ENCODE measurements at places on chromosomes 3 and 15.

- DNase-seq = no peak
Measured at GRCh38 chr3:53498806-53499641, 4.6 kb downstream of the CACNA1D start.

DNA sequence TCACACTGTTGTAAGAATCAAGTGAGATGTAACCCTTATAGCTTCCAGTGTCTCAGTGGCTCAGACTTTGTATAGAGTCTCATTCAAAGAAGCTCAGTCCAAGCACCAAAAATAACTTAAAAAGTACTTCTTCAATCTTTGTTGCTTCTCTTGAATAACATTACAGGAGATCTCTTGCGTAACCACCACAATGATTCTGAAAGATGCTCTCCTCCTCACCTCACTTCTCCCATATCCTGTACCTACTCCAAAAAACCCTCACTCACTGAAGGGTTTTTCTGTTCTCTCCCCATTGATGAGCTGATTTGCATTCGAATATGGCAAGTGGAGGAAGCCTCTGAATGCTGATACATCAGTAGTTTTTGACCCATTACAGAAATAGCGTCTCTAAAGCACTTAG, 39.4 kb upstream of the MRPS22 start:
- no peak for DNase-seq

DNA sequence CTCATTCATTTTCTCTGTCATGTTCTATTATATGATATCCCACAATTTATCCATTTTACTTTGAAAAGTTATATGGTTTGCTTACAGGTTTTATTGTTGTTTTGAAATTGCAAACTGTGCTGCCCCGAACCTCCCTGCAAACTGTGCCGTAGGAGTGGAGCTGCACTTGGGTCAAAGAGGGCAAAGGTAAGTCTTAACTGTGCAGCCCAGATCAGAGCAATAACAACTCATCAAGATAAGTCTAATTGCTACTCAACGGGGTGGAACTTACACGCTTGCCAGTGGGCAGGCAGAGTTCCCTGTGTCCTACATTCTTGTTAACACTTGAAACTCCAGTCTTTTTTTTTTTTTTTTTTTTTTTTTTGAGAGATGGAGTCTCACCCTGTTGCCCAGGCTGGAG, 33.2 kb downstream of the ZDHHC19 start:
- no peak for DNase-seq

- DNase-seq = no peak
Measured at GRCh38 chr15:89781891-89782618, 5.9 kb downstream of the MESP2 start.

DNA sequence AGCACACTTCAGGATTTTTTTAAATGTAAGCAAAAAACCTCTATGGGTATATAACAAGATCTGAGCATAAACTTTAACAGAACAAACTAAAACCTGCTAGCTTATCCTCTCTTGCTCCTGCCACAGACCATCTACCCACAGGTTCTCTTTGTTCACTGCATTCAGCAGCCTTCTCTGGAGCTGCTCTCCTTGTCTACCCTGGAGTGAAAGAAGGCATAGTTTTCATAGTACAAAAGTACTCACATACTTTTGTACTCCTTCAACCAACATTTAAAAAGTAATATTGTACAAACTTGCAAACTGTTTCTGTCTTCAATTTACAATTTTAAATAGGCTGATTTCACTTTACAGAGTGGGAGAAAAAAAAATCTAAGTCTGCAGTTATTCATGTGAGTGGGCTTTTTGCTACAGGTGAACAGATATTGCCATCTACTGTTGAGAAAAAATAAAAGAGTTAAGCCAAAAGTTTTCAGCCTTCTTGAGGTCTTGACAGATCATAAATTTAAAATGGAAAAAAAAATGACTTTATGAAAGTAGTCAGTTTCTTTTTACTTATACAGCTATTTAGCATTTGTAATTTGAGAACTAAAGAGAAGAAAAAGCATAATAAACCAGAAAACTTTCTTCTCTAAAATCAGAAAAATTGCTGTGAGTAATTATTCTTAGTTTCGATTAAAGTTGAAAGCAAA, 20.4 kb downstream of the TERC start:
- no peak for DNase-seq

DNA sequence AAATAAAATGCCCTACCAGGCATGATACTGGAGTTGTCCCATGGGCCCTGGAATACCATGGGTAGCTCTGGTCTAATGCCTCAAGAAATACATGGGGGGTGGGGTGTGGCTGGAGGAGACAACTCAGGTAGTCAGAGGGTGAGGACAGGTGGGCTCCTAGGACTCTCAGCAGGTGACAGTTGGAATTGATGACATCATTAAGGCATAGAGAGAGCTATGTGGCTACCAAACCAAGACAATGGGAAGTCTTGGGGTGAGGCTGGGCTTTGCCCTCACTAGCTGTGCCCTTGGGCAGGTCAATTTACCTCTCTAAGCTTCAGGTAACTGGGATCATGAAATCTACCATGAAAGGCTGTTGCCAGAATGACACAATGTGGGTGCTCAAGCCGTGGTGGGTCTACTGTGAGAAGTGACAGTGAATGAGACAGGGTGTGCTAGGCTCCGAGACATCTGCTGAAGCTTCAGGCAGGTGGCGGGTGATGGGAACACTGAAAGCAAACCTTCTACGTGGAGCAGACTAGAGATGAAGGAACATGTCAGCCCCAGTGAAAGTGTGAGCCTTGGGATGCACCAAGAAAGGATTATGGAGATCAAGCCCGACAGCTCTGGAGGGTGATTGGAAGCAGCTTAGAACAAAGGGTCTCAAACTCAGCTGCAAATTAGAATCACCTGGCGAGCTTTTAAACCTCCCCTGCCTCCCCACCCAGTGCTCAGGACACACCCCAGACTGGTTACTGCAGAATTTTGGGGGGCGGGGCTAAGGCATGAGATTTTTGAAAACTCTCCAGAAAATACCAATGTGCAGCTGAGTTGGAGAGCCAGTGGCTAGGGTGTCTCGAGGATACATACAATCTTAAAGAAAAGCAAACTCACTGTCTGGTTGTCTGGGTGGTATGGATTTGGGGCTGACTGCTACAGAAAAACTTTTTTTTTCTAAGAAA, 21.5 kb downstream of the SLC6A20 start:
- DNase-seq = no peak

DNA sequence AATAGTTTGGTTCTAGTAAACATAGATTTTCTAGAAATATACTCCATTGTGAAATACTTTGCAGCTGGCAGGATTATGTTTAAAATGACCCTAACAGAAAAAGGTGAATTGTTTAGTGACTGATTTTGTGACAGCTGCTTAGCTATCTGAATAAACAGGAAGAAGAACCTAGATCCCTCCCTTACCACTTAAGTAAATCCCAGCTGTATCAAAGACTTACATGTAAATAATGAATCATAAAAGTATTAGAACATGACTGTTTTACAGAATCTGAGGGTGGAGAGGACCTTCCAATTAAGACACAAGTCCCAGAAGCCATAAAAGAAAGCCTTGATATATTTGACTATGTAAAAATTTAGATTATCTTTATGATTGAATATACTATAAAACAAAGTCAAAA, 15.9 kb downstream of the SLC49A4 start:
- DNase-seq = no peak

DNA sequence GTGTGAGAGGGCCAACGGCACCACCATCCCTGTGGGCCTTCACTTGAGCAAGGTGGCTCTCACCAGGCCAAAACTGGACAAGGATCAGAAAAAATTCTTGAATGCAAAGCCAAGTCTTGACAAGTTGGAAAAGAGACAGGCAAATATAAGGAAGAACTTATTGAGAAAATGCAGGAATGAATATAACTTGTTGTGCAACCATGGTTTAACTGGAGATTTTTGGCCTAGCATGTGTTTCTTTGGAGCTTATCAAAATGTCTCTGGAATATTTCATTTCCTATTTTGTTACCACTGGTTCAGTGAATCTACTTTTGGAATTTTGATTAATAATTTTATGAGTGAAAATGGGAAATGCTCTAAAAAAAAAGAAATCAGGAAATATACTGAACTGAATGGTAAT, 42.5 kb downstream of the MCTP2 start:
- no peak for DNase-seq

- no peak for DNase-seq
Measured at GRCh38 chr3:78455712-78456433, 1311.9 kb downstream of the ROBO1 start.

DNA sequence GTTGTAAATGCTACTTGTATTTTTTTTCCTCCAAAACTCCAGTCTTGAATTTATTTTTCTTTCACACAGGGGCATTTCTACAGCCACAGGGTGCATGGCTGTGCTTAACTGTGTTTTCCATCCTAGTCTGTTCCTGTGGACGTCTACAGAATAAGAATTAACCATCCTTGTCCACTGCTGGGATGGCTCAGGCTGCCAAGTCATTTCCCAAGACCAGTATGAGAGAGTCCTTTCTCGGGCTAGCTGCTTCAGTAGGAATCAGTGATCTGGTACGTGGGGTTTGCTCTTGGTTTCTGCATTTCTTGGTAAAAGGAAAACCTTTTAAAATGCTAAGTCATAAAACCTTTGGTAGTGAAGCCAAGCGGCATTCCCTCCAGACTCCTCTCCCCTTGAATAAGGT, 29.8 kb downstream of the CHDH start:
- DNase-seq = no peak

DNA sequence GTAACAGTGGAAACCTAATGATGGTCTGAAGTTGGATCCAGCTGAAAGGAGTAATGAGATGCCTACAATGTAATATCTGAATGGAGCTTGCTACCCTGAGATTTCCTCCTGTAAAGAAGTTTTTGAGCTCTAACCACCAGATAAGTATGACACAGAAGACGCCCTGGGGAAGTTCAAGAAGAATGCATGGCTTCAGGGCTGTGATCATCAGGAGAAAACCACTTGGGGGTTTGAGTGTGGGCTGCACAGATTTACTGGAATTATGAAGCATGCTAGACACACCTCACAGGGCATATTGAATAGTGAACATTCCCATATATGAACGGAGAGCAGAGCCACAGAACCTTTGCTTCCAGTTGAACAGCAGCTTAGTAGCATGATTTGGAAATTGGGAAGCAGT, 10.6 kb upstream of the CCDC80 start:
- DNase-seq = no peak

- DNase-seq = no peak
Measured at GRCh38 chr15:37109872-37110572, 9.7 kb upstream of the MEIS2 start.

DNA sequence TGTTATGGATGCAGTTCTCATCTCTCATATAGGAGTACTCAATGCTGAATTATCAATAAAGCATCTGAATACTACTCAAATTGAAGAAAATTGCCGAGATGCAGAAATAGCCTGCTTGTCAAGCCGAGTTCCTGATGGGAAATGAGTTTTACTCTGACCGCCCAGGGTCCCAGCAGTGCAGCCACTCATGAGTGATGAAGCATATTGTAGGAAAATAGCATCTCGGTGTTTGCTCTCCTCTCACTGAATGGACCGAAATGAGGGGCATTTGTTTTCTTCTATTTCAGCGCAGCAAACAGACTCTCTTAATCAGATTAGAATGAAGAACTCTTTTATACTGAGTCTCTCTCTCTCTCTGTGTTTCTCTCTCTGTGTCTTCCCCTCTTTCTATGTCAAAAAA, 190.0 kb downstream of the GABRB3 start:
- no peak for DNase-seq
